ENCODE measurements at places on chromosomes 2 and 18. TPM values are rescaled to one million over a fixed set of nuclear protein-coding genes. Genes with fewer than 3 reads are reported as not detected.

The NTSR2 gene
- total RNA-seq = not detected

The QPCT gene
- 1.5 TPM for total RNA-seq

The FBXO41 gene
- total RNA-seq = 1.6 TPM

The FSIP2 gene
- total RNA-seq = under 0.01 TPM

The ABHD1 gene
- total RNA-seq = not detected

The RFTN2 gene
- 3.7 TPM for total RNA-seq

The DARS1 gene
- total RNA-seq = 62.5 TPM
